Ascending aorta (tissue), 2 donors: ENCODE measurements at places on chromosomes 16 and 17.

DNA sequence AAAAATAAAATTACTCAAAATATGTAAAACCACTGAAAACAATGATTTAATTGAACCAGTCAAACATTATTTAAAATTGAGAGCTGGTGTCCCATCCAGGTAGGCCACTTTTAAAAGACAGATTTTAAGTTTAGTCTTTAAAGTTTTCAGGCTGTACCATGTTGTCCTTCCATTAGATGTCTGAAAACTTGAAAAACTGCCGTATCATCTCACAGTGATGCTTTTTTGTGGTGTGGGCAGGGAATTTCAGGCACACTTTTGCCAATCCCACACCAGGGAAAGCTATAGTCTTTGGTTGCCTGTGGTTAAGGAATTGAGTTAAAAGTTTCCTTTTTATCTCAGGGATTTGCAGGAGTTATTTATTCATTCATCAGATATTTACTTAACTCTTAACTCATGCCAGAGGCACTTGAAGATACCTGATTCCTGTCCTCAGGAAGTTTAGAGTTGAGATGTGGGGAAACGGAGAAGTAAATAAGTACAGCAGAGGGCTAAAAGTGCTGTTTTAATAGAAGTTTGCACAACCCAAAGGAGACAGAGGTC lies 3.2 kb downstream of the SNTB2 start:
- no peaks in the 10 kb centered on the region for H3K36me3 ChIP-seq
- no peak overlapping the region for H3K4me3 ChIP-seq
- DNase-seq = no peak
- no peaks in the 10 kb centered on the region for H3K27me3 ChIP-seq
- H3K27ac ChIP-seq = no peak overlapping the region

GRCh38 chr17:73635101-73635817 lies 9.0 kb downstream of the SDK2 start:
- DNase-seq = no peak
- no peak overlapping the region for H3K27ac ChIP-seq
- no peaks in the 10 kb centered on the region for H3K36me3 ChIP-seq
- H3K4me1 ChIP-seq = peaks cover 5% of the 10 kb centered on the region
- H3K4me3 ChIP-seq = no peak overlapping the region

DNA sequence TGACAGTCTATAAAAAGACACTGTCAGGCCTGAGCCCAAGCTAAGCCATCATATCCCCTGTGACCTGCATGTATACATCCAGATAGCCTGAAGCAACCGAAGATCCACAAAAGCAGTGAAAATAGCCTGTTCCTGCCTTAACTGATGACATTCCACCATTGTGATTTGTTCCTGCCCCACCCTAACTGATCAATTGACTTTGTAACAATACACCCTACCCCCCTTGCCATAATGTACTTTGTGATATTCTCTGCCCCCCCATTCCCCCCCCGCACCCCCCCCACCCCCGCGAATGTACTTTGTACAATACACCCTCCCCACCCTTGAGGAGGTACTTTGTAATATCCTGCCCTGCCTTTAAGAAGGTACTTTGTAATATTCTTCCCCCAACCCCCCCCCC lies 82.2 kb upstream of the MED13 start:
- DNase-seq = no peak
- no peaks in the 10 kb centered on the region for H3K4me1 ChIP-seq
- H3K36me3 ChIP-seq = no peaks in the 10 kb centered on the region
- H3K27ac ChIP-seq = no peak overlapping the region
- no peaks in the 10 kb centered on the region for H3K27me3 ChIP-seq
- no peak overlapping the region for H3K4me3 ChIP-seq

DNA sequence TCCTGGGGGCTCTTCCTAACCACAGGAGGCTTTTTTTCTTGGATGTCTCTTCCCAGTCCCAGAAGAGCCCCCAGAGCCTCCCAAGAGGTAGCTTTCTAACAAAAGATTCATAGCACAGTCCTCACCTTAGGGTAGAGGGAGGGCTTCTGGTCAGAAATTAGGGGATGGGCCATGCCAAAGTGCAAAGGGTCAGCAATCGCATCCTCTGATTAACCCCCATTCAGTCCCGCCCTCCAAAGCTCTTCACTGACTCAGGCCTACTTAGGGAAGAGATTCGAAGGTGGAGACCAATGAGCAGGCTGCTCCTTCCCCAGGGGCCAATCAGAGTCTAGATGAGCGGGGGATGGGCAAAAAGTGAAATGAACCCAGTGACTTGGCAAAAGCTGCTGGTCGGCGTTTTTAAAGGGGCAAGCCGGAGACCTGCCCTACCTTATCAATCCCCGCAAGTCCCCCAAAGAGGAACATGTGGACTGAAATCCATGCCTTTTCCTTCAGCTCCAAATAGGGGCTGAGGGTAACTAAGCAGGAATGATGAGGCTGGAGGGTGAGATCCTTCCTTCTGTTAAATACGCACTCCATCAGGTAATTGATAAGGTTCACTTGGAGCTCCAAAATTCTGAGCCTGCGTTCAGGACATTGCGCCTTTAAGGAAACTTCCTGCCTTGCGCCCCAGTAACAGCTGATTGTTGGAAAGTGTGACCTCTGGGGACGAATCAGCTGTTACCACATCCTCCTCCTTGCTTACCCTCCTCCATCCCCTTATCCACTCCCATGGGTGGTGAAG lies 6.9 kb upstream of the TLCD2 start:
- peak overlapping the region; percentile 79 for H3K4me3 ChIP-seq
- H3K36me3 ChIP-seq = peaks cover 27% of the 10 kb centered on the region
- no peaks in the 10 kb centered on the region for H3K27me3 ChIP-seq
- DNase-seq = peak; percentile 90
- H3K27ac ChIP-seq = peak overlapping the region; percentile 100
- H3K4me1 ChIP-seq = peaks cover 32% of the 10 kb centered on the region

DNA sequence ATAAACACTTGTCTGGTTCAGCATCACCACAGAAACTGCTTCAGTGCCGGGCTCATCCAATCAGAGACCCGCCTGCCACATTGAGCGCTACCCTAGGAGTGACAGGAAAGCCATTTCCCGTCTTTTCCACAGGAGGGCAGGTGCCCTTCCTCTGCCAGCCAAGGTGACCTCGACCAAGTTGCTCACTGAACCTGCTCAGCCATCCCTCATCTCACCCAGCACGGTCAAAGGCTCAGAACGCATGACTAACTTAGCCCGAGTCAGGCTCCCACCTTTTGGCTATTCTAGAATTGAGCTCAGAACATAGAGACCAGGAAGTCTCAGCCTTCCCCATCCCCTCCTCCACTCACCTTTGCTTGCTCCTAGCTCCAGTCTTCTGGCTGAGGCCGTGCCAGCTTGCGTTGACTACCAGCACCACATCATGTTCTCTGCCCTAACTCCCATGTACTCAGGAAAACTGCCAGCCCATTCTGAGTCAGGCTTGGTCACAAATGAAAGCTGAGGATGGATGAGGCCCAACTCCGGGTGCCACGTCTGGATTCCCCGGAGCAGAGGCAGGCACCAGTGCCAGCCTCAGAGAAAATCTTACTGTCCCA lies 15.6 kb downstream of the MRPS23 start:
- H3K27me3 ChIP-seq = no peaks in the 10 kb centered on the region
- peaks cover 10% of the 10 kb centered on the region for H3K4me1 ChIP-seq
- no peak overlapping the region for H3K4me3 ChIP-seq
- peak overlapping the region; percentile 88 for H3K27ac ChIP-seq

- no peaks in the 10 kb centered on the region for H3K36me3 ChIP-seq
- H3K27ac ChIP-seq = no peak overlapping the region
- H3K27me3 ChIP-seq = no peaks in the 10 kb centered on the region
Observed at GRCh38 chr17:63464691-63465236, 12.1 kb upstream of the ACE start.

DNA sequence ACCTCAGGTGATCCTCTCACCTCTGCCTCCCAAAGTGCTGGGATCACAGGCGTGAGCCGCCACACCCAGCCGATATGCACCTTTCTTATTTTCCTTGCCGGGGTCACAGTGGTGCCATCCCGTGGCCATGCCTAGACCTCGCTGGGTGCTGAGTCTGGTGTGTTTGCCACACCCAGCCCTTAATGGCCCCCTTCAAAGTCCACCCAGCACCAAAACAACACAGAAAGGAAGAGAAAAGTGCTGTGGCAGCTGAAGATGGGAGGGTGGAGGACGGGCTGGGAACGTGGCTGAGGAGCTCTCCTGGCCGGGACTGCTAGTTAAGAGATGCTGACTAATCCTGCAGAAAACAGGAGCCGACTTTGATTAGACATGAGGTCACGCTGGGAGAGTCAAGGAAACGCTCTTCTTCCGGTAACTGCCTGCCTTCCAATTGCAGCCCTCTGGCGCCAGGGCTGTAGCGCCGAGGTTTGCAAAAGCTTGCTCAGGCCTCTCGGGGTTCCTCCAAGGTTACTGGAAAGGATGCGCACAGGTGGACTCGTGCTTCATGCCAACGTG lies 10.9 kb downstream of the SLC43A2 start:
- H3K4me3 ChIP-seq = no peak overlapping the region
- no peak overlapping the region for H3K27ac ChIP-seq
- no peak for DNase-seq
- H3K4me1 ChIP-seq = no peaks in the 10 kb centered on the region

DNA sequence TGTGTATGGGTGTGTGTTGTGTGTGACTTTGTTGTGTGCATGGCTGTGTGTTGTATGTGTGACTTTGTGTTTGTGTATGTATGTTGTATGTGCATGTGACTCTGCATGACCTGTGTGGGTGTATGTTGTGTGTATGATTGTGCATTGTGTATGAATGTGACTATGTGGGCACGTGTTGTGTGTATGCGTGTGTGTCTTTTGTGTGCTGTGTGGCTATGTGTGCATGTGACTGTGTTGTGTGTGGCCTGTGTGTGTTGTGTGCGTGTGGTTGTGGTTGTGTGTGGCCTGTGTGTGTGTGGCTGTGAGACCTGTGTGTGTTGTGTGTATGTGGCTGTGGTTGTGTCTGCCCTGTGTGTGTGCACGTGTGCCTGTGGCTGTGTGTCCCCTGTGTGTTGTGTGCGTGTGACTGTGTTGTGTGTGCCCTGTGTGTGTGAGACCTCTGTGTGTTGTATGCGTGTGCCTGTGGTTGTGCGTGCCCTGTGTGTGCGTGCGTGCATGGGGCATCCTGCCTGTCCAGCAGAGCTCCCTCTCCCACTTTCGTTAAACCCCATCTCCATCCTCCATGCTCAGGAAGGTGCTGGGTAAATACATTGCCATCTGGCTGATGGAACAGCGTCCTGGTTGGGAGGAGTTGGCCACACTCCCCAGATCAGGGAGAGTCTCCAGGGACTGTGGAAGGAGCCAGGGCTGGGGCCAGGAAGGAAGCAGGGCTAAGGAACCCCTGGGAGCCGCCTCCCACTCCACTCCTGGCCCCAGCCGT lies 90.1 kb upstream of the GSE1 start:
- no peaks in the 10 kb centered on the region for H3K36me3 ChIP-seq
- DNase-seq = peak; percentile 81
- no peaks in the 10 kb centered on the region for H3K27me3 ChIP-seq

DNA sequence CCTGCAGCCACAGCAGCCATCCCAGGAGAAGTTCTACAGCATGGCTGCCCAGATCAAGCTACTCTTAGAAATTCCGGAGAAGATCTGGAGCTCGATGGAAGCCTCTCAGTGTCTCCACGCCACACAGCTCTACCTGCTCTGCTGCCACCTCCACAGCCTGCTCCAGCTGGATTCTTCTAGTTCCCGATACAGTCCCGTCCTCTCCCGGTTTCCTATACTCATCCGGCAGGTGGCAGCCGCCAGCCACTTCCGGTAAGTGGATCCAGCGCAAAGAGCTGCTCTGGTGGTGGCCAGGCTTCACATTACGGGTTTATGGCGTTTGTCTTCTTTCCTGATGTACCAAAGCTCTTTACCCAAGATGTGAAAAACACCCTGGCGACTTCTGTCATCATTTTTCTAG lies 3.6 kb downstream of the COG1 start:
- DNase-seq = no peak
- no peaks in the 10 kb centered on the region for H3K27me3 ChIP-seq
- H3K4me3 ChIP-seq = no peak overlapping the region
- no peak overlapping the region for H3K27ac ChIP-seq

DNA sequence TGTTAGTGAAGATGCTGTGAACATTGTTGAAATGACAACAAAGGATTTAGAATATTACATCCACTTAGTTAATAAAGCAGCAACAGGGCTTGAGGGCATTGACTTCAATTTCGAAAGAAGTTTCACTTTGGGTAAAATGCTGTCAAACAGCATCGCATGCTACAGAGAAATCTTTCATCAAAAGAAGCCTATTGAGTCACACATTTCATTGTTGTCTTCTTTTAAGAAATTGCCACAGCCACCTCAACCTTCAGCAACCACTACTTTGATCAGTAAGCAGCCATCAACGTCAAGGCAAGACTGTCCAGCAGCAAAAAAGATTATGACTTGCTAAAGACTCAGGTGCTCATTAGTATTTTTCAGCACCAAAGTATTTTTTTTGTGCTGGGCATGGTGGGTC lies 13.2 kb upstream of the MAP2K6 start:
- H3K4me3 ChIP-seq = no peak overlapping the region
- no peaks in the 10 kb centered on the region for H3K27me3 ChIP-seq
- H3K36me3 ChIP-seq = no peaks in the 10 kb centered on the region
- DNase-seq = no peak
- no peak overlapping the region for H3K27ac ChIP-seq
- H3K4me1 ChIP-seq = no peaks in the 10 kb centered on the region

GRCh38 chr16:48004141-48004695 lies 151.6 kb downstream of the ABCC12 start:
- no peaks in the 10 kb centered on the region for H3K27me3 ChIP-seq
- H3K4me1 ChIP-seq = no peaks in the 10 kb centered on the region
- no peak for DNase-seq

DNA sequence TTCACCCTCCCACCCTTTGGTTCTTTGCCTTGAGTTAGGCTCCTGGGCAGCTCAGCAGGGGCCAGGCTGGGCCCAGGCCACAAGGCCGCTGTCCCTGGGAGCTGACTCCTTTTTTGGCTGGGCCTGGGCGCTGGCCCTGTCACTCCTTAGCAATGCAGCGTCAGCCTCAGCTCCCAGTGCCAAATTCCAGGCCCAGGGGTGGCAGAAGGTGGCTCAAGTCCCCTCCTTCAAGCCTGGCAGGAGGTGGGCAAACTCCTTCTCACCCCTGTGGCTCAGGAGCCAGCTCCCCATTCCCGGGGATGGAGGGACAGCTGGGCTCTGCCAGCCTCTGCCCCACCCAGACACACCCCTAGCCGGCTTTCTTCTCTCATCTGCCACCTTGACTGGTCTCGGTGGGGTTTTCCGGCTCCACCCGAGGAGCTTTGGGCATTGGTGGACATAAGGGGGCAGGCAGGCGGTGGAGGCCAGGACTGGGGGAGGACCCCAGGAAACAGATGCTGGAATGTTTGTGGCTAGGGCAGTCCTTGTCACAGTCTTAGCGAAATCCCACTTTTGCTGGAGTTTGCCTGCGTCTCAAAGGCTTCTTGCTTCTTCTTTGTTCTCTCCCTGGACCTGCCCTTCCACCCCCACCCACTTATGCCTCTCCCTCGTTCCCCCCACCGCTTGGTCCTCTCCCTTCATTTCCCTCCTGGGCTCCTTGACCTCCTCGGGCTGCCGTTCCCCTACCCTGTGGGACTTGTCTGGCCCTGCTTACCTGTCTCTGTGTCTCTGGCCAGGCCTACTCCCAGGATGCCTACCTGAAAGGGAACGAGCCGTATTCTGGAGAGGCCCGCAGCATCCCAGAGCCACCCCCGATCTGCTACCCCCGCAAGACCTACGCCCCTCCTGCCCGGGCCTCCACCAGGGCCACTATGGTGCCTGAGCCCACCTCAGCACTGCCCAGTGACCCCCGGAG lies 37.4 kb downstream of the ARHGAP23 start:
- H3K27ac ChIP-seq = peak overlapping the region; percentile 99
- DNase-seq = peak; percentile 96
- H3K4me3 ChIP-seq = peak overlapping the region; percentile 54
- peaks cover 20% of the 10 kb centered on the region for H3K4me1 ChIP-seq
- no peaks in the 10 kb centered on the region for H3K27me3 ChIP-seq
